Occipital lobe (tissue), 3 donors: ENCODE measurements at places on chromosomes 12 and 14.

DNA sequence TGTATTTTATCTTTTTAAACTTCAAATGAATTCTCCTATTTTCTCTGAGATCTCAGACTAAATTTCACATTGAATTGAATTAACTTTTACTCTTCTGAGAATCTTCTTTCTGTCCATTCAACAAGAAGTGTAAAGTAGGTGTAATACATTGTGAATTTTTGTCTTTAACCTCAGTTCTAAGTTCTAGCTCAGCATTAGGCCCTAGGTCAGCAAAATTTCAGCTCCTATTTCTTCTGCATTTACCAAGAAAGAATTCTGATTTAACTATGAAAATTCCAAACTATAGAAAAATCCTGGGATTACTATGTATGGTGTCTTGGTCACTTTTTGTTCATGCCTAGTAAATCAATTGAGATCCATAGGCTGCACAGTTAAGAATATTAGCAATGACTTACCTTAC is 110.9 kb upstream of the MYF6 start:
- DNase-seq: no peak

GRCh38 chr12:50647031-50647430 is 116.9 kb upstream of the ATF1 start:
- DNase-seq: no peak

- no peak for DNase-seq
Measured at GRCh38 chr14:95207475-95208233, 50.3 kb upstream of the DICER1 start.

- DNase-seq: no peak
Measured at GRCh38 chr14:73180385-73180805, 44.1 kb downstream of the PSEN1 start.

- no peak for DNase-seq
Measured at GRCh38 chr12:113700943-113701342, 229.3 kb upstream of the LHX5 start.

GRCh38 chr14:102917469-102918211 is 4.8 kb upstream of the AMN start:
- no peak for DNase-seq

DNA sequence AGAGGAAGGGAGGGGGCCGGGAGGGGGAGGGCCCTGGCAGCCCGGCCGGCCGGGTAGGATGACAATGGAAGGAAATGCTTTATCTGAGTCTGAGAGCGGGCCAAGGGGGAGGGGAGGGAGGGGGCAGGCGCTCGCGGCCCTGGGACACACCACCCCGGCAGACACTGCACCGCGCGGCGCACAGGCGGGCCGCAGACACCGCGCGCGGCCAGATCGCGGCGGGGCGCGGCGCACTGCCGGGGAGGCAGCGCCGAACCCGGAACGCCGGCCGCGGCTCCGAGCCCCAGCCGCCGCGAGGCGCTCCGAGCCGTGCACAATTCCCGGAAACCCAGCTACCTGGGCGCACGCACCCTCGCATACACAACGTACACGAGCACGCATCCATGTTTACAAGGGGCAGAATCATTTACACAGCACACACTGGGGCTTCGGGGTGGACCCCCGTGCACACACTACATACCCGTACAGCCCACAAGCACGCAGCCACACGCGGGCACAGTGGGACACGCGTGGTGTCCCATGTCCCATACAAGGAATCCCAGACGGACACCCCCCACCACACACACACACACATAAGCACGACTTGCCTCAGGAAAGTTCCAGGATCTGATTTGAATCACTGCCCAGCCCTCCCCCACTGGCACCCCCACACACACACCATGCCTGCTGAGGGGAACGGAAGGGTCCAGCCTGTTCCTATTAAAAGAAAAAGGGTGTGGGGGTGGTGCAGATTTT is at the start of gene HDAC7:
Gene HDAC7 (minus strand): TSS at position 8 of the 735 bp plus-strand sequence. CDS start 118 bp downstream, outside the sequence.
- DNase-seq: peak; percentile 78

- DNase-seq: no peak
Measured at GRCh38 chr12:15244341-15244740, 23.1 kb upstream of the RERG start.

DNA sequence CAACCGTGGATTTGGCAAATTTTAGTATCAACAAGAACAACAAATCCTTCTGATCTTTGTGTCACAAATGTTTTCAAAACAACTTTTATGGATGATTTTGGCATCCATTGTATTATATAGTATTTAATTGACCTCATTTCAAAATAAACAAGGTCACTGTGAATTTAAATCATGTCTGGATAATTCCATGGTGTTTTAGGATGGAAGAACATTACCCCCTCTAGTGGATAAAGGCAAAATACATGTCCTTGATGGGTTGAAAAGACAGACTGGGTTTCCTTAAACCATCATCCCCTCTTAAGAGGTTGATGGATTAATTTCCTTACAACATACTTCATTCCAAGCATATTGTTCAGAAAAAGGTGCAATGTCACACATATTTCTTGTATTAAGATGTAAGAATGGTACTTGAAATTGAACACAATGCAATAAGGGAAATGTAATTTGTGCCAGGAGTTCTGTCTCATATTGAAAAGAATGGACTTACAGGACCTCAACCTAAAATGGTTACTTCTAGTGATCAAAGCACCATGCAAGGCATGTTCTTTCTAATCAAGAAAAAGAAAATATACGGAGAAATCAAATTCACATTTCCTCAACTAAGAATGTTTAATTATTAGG is 352.0 kb downstream of the BCAT1 start:
- no peak for DNase-seq

DNA sequence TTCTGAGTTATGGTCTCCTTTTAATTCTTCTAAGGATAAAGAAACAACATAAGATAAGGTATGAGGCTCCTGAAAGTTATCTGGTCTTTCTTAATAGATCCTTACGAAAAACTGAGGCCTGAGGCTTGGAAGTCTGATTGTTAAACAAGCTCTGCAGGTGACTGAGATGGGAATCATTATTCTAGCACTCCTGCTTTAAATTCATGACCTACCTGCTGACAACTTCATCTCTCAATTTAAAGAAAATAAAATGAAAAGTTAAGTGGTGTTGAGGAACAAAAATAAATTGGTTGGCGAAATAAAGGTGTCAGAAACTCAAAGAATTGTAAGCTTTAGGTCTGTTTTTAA is 80.1 kb downstream of the FAR2 start:
- DNase-seq: no peak

DNA sequence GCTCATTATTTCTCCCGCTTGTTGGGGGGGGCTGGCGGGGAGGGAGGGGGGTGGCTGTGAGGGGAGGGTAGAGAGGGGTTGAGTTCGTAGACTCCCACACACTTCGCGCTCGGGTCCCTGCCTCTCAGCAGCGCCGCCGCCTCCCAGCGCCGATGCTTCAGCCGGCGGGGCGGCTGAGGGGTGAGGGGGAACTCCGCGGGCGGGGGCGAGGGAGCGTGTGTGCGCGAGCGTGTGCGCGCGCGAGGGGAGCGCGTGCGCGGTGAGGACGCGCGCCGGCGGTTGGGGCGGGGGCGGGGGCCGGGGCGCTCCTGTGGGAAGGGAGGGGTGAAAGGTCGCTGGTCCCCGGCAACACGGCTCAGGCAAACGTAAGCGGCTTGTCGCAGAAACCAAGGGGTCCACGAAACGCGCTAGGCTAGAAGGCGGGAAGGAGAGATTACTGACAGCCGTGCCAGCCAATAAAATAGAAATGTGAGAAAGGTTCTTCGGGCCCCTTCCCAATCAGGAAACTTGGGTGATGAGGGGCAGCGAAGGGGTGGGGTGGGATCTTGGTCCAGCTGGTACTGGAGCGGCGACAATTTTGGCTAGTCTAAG is 343 bp upstream of the NOVA1 start:
- DNase-seq: peak; percentile 96

- no peak for DNase-seq
Measured at GRCh38 chr14:61602003-61602732, 93.1 kb upstream of the HIF1A start.

DNA sequence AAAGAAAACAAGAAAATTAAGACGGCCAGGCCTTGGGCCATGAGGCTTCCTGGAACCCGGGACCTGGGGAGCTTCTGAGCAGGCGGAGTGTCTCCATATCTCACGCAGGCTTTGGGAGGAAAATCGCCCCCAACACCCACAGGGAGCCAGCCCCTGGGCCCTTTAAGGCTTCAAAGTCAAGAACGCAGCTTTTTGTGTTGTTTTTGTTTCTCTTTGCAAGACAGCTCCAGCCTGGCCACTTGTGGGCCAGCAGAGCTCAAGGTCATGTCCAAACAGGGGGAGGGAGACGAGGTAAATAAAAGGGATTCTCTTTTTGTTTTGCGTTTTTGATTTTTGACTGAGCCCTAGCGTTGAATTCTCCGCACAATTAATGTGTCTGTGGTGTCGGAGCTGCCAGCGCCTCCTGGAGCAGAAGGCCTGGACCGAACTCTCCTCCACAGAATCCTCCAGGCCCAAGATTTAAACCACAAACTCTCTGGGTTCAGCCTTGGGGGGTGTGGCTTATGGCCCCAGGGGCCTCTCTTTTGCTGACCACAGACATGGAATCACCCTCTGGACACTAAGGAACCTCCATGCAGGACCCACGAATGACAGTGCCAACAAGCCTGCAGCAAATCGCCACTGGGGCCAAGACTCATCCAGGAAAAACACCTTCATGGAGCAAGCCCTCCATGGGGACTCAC is 8.2 kb downstream of the SCARB1 start:
- DNase-seq: no peak
